ENCODE measurements at places on chromosomes 12 and 14. TPM values are rescaled to one million over a fixed set of nuclear protein-coding genes. Genes with fewer than 3 reads are reported as not detected.

ADSS1 gene
- total RNA-seq: 0.18 TPM

MVK gene
- 28.5 TPM for total RNA-seq

GABARAPL1 gene
- total RNA-seq: 2.5 TPM

VASH1 gene
- 1.0 TPM for total RNA-seq

IRAK4 gene
- 40.8 TPM for total RNA-seq

GPR68 gene
- total RNA-seq: 1.4 TPM

NGB gene
- total RNA-seq: not detected

CARMIL3 gene
- 3.9 TPM for total RNA-seq

SLC25A47 gene
- not detected for total RNA-seq

SERPINA12 gene
- total RNA-seq: not detected

GSG1 gene
- not detected for total RNA-seq

KCNC2 gene
- not detected for total RNA-seq

PTCSC3 gene
- total RNA-seq: not detected

TMEM179 gene
- not detected for total RNA-seq

SIX1 gene
- not detected for total RNA-seq

PLEKHH1 gene
- total RNA-seq: 0.20 TPM

SLC38A2 gene
- 231 TPM for total RNA-seq

ETFBKMT gene
- 2.0 TPM for total RNA-seq

DDX23 gene
- total RNA-seq: 116 TPM

HOXC13 gene
- total RNA-seq: not detected

KLHL42 gene
- 15.9 TPM for total RNA-seq

DCN gene
- not detected for total RNA-seq

TRPV4 gene
- not detected for total RNA-seq

CLEC1B gene
- not detected for total RNA-seq

ASCL1 gene
- not detected for total RNA-seq

NANOG gene
- not detected for total RNA-seq

RFLNA gene
- not detected for total RNA-seq

SPTB gene
- 0.10 TPM for total RNA-seq

LTB4R2 gene
- total RNA-seq: 9.1 TPM

MNAT1 gene
- 33.6 TPM for total RNA-seq

GPRC5D gene
- 0.44 TPM for total RNA-seq

CKB gene
- total RNA-seq: 12.0 TPM

FBXW8 gene
- 17.6 TPM for total RNA-seq

TSHR gene
- total RNA-seq: 0.17 TPM

CISTR gene
- total RNA-seq: not detected

CPNE6 gene
- total RNA-seq: 0.09 TPM

G2E3 gene
- total RNA-seq: 32.6 TPM

HELB gene
- total RNA-seq: 4.7 TPM

KLRB1 gene
- total RNA-seq: not detected

PGF gene
- total RNA-seq: not detected

KLC1 gene
- total RNA-seq: 153 TPM

SERPINA1 gene
- 0.31 TPM for total RNA-seq

CFL2 gene
- 20.8 TPM for total RNA-seq

ADCY6 gene
- total RNA-seq: 0.60 TPM

KRT74 gene
- not detected for total RNA-seq

CCDC184 gene
- 0.18 TPM for total RNA-seq

CLEC4C gene
- total RNA-seq: 0.44 TPM

ABHD12B gene
- not detected for total RNA-seq

KRT75 gene
- not detected for total RNA-seq

ITGB7 gene
- 139 TPM for total RNA-seq
